BE2C (cell line): ENCODE measurements at places on chromosomes 6 and 20.

- DNase-seq = no peak
Measured at GRCh38 chr6:37190159-37190535, 20.2 kb downstream of the PIM1 start.

DNA sequence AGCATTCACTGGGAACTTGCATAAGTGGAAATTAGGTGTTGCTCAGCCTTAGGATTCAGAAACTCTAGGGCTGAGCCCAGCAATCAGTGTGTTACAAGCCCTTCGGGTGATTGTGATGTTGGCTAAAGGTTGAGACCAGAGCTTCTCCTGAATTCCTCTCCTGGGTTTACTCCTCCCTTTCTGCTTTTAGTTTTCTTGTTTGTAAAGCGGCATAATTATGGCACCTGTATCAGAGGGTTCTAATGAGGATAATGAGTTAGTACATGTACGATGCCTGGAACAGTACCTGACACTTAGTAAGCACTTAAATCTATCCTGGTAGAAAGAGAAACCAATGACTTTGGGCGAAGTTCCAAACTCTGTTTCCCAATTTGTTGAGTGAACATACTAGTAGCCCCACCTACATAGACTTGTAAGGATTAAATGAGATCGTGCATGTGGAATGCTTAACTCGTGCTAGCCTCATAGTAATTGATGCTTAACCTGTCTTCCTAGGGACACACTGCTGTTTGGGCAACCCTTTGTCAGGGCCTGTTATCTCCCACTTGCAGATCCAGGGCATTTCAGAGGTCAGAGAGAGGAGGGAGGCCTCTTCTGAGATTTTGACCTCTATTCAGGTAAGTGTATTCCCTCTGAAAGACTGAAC lies 932 bp upstream of the EZR start:
- no peak for DNase-seq

- DNase-seq = no peak
Measured at GRCh38 chr20:1788044-1788443, 107.2 kb upstream of the SIRPA start.

DNA sequence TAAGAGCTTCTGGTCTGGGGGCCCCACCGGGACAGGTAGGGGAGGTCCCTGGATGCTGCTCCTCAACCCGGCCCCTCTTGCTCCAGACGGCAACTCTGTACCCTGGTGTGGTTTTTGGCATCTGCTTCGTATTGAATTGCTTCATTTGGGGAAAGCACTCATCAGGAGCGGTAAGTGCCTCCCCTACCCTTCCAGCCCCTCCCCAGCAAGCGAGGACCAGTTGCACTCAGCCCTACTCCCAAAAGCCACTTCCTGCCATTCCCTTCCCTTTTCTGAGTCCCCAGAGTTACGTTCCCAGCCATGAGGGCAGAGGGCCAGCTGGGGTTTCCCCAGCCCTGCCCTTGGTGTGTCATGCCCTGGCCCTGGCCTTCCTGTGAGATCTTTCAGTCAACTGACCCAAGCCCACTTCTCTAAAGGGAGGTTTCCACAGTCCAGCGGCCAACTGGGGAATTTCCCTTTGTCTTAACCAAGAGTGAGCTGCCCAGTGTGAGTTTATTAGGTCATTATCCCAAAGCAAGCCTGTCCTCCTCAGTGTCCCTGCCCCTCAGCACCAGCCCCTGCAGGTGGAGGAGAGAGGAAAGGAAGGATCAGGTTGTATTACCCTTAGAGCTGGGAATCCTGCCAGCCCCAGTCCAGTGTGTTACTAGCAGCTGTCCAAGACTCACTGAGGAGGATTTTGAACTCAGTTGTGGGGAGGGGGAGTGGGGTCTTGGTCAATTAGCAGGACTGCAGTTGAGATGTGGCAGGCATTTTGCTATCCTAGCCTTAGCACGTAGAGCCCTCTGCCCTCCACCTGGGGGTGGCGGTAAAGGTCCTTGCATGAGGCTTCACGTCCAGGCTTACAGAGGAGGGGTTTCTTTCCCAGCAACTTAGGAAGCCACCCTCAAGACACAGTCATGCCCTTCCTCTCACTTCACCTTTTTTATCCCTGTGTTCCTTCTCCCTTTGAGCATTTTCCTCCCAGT lies 45.8 kb downstream of the TM9SF4 start:
- peak; percentile 64 for DNase-seq

GRCh38 chr6:147782302-147782701 lies 273.8 kb downstream of the SAMD5 start:
- peak; percentile 46 for DNase-seq

DNA sequence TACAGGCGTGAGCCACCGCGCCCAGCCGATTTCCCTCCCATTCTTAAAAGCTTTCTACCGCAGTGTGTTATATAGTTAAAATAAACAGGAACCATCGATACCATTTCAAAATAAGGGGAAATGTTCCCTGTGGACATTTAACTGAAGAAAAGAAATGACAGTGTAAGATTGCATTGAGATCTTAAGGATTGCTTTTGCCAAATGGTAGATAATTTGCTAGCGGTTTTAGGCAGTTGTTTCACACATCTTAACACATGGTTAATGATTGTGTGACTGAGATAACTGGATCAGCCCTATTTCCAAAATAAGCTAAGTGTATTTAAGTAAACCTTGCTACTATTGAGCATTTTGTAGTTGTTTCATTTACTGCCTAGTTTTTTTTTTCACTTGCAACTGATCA lies 15.6 kb downstream of the STX16 start:
- no peak for DNase-seq

DNA sequence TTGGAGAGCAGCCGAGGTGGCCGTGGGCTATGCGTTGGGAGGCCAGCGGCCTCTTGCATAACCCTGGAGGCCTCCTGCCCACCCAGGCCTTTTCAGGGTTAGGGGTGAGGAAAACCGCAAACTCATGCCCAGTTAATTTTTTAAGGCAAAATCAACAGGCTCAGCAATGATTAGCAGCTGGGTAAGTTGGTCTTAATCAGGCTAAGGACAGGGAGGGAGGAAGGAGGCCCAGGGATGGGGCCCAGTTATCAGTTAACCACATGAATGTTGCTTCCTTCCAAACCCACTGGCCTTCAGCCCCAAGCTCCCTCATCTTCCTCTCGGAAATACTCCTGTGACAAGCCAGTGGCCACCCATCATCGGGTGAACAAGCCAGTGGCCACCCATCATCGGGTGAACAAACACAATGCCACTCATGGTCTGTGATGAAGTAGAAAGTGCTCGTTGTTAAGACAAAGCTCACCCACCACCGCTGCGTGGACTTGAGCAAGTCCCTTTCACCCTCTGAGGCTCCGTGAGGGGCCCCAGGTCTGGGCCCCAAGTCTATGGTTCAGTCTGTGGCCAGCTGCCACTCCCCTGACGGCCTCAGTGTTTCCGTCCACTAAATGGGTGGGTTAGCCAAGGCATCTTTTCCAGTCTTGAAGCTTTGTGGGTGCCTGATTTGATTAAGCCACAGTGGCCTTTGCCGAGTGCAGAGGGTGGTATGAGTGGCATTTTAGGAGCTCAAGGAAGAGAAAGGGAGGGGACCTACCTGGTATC lies 39.4 kb downstream of the HNF4A start:
- DNase-seq = no peak
